T-helper 2 cell treated with Interferon-gamma antibody and Interleukin-4, amounts not matched to agents 5 μg/mL and 100 μg/mL, for 36 hours (primary cell): ENCODE measurements at places on chromosomes 4 and X.
A peak's percentile ranks its signal among the peaks of the same experiment; 100 is the strongest.

GRCh38 chrX:134821901-134822300 is 163.6 kb upstream of the PLAC1 start:
- DNase-seq, result no peak

- no peak for DNase-seq
These were observed 46.0 kb downstream of the ATP8A1 start for GRCh38 chr4:42610941-42611340.

DNA sequence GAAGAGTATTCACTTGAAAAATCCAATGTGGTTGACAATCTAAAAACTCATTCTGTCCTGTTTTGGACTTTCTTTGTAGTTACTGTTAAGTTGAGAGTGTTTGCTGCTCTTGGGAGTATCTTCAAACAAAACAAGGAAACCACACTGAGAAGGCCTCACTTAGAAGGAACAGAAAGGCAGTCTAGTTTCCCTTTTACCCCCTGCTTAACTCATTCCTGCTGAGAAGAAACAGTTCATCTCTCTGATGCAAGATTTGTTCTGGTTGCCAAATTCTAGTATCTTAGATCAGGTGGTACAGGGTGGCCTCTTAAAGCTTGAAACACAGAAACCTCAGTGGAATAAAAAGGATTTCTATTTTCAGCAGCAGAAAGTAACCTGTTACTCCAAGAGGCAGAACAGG is 41.4 kb downstream of the GUCY2F start:
- DNase-seq, result no peak

DNA sequence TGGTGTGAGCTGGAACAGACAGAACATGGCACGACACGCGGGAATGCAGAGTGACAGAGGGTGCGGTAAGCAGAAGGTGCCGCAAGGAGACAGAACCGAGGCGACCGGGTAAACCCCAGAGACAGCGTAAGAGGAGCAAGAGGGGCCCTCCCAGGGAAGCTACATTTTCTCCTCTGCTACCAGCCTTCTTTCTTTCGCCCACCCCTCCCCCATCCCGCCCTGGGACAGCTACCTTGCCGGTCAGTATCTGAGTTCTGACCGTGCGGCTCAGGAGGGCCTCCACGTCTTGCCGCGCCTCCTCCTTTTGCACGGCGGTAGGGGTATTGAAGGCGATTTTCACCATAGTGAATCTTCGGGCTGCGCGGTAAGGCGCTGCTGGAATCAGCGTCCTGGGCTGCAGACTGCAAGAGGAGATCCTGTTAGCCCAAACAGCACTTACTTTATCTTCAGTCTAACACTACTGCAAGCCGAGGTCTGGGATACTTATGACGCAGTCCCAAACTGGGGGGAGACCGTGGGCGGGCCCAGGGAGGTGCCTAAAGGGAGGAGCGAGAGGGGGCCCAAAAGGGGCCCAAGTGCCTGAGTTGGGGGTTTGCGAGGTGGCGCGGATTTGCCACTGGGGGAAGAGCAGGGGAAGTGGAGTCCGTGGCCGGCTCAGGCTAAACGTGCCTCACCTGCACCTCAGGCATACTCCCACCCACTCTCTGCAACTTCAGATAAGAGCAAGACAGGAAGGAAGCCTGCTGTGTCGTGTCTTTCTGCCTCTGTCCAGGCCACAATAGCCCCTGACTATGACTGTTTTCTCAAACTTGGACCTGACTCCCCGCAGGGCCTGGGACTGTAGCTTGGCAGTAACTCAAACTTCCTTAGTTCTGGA is at the start of gene ITM2A:
ITM2A (minus strand) TSS at position 462 of the 877 bp plus-strand sequence; CDS start at position 343, 119 bp downstream.
- peak; percentile 53 for DNase-seq

- DNase-seq, result no peak
These were observed 197.9 kb downstream of the PRDM5 start for GRCh38 chr4:120724656-120725055.

- no peak for DNase-seq
These were observed 48.3 kb upstream of the SLC4A4 start for GRCh38 chr4:71290476-71290875.

GRCh38 chr4:41176340-41176739 is 38.0 kb downstream of the APBB2 start:
- DNase-seq, result no peak

DNA sequence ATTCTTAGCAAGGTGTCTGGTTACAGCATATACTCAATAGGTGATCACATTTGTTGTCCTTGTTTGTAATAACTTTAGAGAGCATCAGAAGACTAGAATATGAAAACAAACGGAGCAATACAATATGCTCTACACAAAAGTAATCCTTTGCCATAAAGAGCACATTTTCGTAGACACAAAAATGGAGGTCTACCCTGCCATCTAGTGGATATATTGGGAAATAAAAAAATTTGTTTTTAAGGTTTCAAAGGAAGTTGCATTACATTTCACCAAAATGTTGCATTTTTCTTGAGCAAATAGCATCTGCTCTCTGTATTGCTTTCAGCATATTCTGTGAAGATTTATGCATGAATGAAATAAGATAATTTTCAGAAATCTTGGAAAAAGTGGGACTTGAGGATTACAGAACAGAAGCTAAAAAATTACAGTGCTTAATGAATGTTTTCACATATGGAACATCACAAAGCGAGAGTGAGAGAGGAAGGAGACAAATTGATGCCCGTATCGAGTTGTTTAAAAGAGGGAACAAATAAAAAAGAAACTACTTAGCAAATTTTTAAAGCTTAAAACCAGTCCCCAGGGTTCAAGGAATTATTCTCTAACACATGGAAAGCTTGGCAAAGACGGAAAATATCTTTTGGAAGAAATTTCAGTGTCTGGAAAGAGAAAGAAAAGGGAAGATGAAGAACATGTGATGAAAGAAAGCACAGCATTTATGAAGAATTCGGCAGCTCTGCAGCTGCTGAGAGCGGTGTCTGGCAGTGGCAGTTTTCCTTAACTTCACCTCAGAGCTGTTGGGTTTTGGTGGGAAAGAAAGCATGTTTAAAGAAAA is 390.1 kb downstream of the ANKRD50 start:
- DNase-seq, result no peak

DNA sequence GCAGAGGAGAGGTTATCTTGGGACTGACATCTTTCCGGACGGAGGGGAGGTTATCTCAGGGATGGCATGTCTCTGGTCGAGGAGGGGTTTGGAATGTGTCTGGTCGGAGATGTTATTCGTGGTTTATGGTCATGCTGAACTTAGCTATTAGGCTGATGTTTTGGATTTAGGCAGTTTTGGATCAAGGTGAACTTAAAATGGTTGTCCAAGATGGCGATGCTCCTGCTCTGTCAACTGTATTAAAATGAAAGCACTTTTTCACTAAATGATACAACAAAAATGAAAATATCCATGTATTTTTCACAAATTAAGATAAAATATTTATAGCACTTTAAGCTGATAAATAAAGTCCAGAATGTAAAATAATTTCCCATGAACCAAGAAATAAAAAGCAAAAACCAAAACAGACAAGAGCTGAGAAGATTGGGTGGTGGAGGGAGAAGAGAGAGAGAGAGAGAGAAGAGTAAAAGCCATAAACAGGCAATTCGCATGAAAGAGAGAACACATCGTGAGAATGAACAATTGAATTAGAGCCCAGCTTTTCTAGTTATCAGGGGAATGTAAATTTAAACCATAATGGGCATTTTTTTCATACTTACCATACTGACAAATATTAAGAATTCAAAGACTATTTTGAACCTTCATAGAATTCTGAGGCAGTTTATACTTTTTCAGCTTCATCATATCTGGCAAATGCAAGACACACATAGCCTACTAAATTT is 2236.0 kb upstream of the AGA start:
- DNase-seq, result no peak

DNA sequence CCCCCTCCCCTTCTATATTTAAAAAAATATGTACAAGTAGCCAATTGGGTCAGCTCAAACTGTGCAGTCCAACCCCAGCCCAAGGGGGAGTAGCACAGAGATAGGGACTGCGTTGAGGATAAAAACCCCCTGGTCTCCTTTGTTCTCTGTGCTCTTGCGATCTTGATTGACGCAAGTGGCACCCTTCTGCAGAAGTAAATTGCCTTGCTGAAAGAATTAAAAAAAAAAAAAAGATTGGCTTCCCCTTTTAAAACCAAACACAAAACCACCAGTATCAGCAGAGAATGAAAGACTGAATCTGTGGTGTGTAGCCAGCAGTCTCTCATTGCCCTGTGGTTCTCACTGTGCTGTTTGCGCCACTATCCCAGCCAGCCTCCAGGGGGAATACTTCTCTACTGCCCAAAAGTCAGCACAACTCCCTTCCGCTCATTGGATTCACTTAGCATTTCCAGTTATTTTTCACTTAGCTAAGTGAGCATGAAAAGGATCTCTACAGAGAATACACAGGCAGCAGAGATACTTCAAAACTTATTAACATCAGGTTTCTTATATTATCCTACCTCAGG is 29.7 kb downstream of the MANBA start:
- DNase-seq, result no peak

DNA sequence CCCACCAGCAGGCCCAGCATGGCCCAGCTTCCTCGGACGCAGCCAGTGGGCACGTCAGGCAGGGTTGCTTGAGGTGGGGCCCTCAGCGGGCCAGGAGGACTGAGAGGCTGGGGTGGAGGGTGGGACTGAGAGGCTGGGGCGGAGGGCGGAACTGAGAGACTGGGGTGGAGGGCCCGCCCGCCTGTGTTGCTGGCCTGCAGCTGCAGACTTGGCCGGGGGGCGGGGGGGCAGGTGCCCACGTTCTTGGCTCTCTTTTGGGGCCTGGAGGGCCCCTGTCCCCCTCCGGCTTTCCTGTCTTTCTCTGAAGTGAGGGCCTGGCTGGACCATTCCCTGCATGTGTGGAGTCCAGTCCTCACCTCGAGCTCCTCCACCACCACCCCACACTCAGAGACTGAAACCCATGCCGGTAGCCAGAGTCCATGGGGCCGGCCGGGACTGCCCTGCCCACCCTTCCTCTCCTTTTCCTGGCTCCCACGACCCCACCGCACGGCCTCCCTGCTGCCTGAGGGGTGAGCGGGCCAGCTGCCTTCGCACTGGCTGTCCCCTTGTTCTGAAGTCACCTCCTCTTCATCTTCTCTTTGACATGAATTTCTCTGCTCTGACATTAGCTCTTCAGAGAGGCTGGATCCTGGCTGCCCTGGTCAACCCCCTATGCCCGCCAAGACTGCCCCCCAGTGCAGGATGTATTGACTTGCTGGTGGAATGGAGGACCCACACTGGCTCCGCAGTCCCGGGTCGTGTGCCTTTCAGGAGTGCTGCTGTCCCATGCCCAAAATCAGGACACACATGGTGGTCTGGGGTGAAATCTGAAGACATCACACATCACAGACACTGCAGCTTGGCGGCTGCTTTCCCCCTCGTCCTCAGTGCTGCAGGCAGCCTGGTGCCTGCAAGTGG is 10.1 kb upstream of the NKX1-1 start:
- DNase-seq, result no peak

DNA sequence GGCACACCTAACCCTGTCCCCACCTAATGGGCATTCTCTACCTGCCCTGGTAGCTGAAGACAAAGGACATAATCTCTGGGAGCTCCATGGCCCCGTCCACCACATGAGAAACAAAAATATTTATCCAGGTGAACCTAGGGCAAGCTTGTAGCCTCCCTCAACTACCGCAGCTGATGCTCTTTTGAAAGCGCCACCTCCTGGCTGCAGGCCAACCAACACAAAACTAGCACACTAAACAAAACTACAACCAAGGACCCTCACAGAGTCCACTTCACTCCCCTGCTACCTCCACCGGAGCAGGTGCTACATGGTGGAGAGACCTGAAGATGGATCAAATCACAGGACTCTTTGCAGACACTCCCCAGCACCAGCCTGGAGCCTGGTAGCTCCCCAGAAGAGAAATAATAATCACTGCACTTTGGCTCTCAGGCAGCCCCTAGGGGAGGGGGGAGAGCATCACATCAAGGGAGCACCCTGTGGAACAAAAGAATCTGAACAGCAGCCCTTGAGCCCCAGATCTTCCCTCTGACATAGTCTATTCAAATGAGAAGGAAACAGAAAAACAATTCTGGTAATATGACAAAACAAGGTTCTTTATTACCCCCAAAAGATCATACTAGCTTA is 111.3 kb upstream of the ATP8A1 start:
- DNase-seq, result no peak

GRCh38 chr4:54719378-54719777 is 61.6 kb downstream of the KIT start:
- no peak for DNase-seq

DNA sequence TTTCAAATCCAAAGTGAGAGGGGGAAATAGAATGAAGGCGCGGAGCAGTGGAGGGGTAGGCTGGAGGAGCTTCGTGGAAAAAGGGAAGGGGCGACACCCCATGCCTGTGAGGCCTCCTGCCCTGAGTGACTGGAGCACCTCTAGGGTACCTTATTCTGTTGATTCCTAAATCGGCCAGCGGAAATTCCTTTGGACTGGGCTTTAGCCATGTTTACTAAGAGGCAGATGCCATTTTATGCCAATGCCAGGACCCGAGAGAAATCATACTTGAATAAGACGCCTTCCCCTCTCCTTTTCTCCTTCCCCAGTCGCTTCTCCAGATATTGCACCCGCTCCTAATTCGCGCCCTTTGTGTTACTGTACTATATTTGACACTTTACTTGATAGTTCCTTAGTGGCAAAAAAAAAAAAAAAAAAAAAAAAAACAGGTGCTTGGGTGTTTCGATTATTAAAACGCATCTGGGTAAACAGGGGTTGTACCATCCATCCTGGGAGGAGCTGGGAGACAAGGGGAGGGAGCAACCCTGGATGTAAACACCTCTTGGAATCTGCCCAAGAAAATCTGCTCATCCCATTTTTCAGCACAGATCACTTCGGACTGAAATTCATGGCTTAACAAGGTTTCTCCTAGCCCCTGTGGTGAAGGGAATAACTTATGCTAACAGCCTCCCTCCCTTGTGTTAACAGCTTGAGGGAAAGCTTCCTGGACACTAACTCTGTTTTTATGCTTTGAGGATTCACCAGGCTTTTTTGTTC is 1.5 kb downstream of the BMP3 start:
- DNase-seq, result no peak

DNA sequence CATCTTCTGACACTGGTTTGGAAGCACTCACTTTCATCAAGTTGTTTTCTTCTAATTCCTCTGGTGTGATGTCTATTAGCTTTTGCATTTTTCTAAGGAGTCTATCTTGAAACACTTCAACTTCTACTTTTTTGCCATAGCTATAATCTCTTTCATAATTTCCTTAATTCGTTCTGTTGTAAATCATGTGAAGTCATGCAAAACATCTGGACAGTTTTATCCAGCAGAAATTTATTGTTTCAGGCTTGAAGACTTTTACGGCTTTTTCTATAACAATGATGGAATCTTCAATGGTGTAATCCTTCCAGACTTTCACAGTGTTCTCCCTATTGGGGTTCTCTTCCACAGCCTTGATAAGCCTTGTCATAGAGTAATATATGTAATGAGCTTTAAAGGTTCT is 74.9 kb upstream of the PABPC4L start:
- no peak for DNase-seq

DNA sequence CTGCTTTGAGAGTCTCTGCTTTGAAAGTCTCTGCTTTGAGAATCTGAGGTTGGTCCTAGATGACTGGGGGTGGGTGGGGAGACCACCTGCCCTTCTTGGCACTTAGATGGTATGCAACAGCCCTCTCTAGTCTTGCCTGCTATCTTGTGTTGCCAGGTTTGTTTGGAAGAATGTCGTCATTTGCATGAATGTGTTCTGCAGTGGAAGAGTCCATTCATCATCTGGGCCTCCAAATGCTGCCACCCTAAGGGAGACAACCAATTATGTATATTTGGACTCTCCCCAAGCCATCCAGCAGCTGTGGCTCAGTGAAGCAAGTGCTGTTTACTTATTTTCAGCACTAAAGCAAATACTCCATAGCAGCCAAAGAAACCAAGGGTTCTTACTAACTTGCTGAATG is 44.6 kb upstream of the TRPC5OS start:
- DNase-seq, result no peak

GRCh38 chr4:110769578-110769977 is 146.7 kb upstream of the PITX2 start:
- no peak for DNase-seq
